ENCODE measurements at places on chromosomes 1 and 21.
A peak's percentile ranks its signal among the peaks of the same experiment; 100 is the strongest.

DNA sequence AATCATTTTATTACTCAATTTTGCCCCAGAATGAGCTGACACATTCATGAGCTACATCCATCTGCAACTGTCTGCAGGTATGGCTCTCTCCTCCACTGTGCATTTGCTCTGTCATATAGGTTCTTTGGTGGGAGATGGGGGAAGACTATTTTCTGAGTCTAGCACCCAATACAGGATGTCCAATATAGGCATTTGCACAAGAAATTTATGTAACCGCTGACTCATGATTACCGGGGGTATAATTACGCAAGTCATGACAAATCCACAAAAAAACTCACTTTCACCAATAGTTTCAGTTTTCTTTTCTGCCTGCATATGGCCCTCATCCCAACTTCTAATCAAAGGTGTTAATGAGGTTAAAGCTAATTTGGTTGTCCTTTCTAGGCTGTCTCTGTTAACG is 17.5 kb upstream of the VSIG8 start:
- DNase-seq: no peak

DNA sequence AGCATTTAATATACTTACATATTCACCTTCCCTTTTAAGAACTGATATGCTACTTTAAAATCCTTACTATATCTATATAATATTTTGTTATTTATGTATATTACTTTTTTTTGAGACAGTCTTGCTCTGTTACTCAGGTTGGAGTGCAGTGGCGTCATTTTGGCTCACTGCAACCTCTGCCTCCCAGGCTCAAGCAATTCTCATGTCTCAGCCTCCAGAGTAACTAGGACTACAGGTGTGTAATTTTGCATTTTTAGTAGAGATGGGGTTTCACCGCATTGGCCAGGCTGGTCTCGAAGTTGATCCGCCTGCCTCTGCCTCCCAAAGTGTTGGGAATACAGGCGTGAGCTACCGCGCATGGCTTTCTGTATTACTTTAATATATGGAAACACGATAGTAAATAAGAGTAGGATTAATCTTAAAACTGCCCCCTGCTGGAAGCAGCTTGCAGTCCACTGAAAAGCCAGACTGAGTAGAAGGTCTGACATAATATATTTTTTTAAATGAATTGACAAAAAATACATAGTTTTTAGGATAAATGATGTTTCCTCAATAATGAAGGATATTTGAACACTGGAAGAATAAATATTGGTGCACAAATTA is 24.4 kb downstream of the RCAN3 start:
- DNase-seq: no peak

DNA sequence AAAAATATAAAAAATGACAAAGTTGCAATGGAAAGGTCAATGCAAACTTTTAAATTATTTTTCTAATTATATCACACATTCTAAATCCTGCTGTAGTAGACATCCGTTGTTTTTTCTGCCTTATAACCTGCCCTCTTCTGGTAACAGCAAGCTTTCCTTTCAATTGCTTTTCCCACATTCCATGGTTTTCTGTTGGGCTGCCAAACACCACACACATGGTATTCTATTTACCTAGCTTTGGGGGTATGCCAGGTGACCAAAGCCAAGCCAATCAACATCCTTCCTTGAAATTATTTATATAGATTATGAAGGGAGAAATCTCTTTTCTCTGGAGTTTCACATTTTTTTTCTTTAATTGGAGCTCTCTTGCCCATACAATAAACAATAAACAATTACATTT is 3.4 kb upstream of the LAMC1 start:
- peak; percentile 19 for DNase-seq

GRCh38 chr1:12059722-12060464 is 3.2 kb upstream of the TNFRSF8 start:
- DNase-seq: no peak

GRCh38 chr1:191870490-191870889 is 287.8 kb upstream of the RGS18 start:
- no peak for DNase-seq

DNA sequence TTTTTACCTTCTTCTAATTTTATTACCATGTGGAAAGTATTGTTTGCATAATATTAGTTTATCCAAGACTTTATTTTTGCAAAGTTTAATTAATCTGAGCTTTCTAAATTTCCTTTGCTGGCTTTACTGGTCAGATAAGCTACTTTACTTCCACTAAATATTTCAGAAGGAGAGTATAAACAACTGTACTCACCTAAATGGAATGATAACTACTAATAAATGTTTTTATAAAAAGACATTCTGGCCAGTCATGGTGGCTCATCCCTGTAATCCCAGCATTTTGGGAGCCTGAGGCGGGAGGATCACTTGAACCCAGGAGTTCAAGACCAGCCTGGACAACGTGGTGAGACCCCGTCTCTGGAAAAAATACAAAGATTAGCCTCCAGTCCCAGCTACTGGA is 36.0 kb downstream of the ATP8B2 start:
- DNase-seq: no peak

Measured in NCI-H446 (cell line).